ENCODE measurements at places on chromosomes 2 and 18.
A peak's percentile ranks its signal among the peaks of the same experiment; 100 is the strongest.

DNA sequence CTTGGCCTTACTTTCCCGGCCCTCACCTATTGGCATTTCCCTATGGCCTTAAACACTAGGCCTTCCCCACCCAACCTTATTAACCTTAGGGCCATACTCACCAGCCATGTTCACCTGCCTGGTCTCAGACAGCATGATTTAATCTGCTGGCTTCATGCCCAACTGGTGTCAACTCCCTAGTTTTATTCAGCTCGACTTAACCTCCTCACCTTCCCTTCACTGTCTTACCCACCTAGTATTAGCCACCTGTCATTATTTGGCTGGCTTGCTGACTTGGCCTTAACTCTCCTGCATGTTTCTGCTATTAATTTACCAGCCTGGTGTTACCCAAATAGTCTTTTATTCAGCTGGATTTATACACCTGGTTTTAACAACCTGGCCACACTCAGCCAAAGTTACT, 136.0 kb upstream of the ZSWIM2 start:
- no peak for DNase-seq

DNA sequence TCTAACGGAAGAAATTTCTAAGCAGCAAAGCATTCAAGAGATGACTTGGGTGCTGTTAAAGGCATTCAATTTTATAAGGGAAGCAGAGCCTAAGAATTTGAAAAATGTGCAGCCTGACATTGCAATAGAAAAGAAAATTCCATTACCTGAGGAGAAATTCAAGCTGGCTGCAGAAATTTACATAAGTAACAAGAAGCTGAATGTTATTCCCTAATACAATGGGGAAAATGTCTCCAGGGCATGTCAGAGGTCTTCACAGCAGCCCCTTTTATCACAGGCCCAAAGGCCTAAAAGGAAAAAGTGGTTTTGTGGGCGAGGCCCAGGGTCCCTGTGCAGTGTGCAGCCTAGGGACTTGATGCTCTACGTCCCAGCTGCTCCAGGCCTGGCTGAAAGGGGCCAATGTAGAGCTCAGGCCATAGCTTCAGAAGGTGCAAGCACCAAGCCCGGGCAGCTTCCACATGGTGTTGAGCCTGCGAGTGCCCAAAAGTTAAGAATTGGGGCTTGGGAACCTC, 306.7 kb downstream of the RDH14 start:
- no peak for DNase-seq

GRCh38 chr2:1550658-1551316, 137.5 kb downstream of the TPO start:
- DNase-seq = peak; percentile 84

- DNase-seq = peak; percentile 50
Measured at GRCh38 chr2:131156452-131157149, 51.5 kb downstream of the PLEKHB2 start.

DNA sequence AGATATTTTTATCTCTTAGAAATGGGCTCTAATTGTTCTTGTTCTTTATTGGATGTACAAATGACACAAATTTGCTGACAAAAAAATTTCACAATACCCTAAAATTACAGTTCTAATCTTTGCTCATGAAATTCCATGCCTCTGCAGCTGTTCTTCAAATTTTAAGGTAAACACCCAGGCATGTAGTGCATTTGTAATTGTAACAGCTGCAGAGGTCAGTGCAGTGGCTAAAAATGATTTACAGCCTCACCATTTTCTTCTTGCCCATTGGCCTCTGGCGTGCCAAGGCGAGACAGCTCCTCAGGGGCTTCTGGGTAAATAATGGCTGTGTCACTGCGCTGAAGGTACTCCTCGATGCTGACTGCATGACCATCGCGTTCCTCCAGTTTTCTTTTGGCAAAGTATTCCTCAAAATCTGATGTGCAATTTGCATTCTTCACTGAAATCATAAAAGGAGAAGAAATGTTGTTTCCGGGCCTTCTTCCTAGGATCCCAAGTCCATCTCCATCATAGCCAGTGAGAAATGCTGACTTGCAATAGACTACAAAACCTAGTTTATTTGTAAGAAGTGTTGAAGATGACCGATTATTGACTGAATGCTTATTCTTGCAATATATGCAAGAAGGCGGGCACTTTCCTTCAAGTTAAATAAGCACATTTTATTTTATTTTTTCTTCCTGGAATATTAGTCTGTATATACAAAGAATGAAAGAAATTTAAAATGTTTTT, 115.2 kb downstream of the ZEB2 start:
- no peak for DNase-seq

DNA sequence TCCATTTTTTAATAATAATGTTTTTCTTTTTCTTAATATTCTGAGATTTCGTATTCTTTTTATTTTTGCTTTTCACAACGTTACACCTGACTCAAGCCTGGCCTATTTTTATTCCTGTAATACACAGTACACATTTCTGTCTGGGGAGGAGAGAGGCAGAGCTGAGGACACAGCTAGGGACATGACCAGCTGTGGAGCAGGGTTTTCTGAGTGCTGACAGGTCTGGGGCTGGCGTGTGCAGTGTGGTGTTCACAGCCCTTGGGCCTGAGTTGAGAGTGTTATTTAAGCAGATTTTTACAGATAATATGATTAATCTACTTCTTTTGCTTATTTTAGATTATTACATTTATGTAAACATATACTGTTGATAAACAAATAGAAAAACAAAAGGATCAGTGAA, 55.9 kb downstream of the ZAP70 start:
- DNase-seq = no peak

- DNase-seq = no peak
Measured at GRCh38 chr2:18186816-18187613, 308.5 kb downstream of the KCNS3 start.

DNA sequence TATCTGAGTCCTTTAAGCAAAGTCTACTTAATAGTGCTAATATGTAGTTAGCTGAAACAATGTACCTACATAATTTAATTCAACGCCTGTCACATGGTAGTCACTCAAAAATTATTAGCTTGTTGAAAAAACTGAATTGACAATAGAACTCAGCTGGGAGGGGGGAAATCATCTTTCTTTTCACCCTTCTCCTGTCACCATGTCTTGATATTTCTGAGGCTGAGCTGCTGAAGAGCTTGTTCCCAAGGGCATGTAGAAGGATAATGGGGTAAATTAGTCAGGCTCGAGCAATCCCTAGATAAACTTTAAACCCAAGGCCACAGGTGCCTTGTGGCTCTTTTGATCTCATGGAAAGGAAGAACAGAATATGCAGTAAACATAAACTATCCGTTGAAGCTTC, 339.6 kb upstream of the LRATD1 start:
- no peak for DNase-seq

DNA sequence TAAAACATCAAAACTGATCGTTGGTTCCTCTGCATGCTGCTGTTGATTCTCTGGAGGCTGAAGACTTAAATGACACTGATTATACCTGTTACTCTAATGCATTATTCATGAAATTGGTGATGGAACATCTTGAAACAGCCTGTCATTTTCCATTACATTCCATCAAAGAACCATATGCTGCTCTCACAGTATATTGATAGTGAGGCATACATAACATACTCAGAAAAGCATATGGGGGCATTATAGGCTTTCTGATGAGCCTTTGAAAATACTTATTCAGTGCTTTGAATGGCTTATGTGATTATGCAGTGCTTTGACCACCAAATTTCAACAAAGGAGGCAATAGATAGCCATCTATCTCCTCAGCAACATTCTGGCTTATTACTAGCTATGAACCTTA, 392.1 kb downstream of the CDH19 start:
- DNase-seq = no peak

GRCh38 chr2:10658041-10658913, 31.5 kb downstream of the NOL10 start:
- DNase-seq = no peak

- DNase-seq = no peak
Measured at GRCh38 chr2:154433010-154433409, 265.5 kb upstream of the KCNJ3 start.

DNA sequence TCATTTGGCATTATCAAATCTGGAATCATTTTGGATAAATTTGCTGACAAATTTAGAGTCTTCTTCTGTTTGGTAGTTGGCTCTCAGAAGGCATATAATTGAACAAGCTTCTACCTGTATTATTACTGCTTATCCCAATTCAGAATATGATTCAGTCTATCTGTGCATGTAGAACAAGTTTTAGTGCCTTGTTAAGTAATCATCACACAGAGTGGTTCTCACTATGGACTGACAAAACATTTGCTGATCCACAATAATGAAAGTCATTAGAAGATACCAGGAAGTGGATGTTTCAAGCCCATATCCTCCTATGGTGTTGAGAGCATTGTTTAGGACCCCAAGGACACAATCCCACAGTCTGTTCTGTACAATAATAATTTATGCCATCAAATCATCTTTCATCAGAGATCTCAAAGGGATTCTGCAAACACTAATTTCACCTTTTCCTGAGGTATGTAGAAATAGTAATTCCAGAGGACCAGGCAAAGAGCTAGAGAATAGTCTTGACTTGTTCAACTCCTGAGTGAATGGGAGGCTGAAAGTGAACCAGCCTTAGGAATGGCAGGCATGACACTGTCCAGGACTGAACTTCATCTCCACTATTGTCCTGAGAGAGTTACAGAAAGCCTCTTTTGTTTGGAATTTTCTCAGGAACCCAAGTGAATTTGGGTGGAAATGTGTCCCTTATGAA, 29.6 kb upstream of the DSC1 start:
- DNase-seq = no peak

GRCh38 chr2:15691586-15692310, 100.1 kb downstream of the DDX1 start:
- no peak for DNase-seq

DNA sequence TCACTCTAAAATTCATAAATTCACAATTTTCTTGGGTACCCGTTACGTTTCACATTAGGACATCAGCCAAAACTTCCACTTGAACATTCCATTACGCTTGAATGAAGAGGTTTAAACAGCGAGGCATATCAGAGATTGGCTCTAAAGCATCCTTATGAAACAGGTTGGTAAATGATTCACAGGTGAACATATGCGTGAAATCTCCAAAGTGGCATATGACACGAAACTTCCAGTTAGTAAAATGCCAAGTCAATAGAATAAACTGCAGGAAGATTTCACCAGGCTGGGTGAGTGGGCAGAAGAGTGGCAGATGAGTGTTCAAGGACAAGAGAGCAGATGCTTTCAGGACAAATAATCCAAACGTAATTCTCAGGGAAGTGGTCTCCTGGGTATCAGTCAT, 33.9 kb upstream of the GLS start:
- DNase-seq = no peak

DNA sequence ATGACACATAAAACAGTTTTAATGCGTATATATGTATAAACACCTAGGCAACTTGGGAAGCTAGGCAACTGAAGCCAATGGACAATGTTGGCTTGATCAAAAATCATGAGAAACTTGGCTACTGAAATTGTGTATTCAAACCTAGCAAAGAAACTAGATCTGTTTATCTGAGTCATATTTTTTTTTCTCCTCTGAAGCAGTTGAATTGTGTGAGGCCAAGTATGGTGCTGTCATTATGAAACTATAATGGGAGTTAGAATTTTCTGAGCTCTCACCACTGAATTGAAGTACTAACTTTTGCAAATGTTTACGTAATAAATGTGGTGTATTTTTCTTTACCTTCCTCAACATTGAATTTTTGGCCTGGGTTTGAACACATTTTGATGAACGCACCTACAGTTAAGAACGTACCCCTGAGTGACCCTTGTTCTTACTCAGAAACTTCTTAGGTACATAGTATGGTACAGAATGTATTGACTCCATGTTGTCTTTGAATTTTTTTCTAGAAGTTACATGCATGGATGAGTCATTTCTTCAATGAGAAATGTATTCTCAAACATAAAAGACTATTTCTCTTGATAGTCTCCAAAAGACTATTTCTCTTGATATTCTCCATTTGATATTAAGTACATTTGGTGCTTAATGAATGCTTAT, 23.8 kb downstream of the CD28 start:
- peak; percentile 64 for DNase-seq

- no peak for DNase-seq
Measured at GRCh38 chr2:206462240-206462854, 19.0 kb downstream of the ADAM23 start.

DNA sequence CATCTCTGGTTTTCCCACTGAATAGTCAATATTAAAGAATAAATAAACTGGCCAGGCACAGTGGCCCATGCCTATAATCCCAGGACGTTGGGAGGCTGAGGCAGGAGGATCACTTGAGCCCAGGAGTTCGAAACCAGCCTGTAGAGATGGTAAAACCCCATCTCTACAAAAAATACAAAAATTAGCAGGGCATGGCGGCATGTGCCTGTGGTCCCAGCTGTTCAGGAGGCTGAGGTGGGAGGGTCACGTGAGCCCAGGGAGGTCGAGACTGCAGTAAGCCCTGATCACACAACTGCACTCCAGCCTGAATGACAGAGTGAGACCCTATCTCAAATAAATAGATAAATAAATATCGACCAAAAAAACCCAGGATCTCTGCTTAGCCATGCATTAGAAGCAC, 50.2 kb upstream of the BIN1 start:
- DNase-seq = no peak

DNA sequence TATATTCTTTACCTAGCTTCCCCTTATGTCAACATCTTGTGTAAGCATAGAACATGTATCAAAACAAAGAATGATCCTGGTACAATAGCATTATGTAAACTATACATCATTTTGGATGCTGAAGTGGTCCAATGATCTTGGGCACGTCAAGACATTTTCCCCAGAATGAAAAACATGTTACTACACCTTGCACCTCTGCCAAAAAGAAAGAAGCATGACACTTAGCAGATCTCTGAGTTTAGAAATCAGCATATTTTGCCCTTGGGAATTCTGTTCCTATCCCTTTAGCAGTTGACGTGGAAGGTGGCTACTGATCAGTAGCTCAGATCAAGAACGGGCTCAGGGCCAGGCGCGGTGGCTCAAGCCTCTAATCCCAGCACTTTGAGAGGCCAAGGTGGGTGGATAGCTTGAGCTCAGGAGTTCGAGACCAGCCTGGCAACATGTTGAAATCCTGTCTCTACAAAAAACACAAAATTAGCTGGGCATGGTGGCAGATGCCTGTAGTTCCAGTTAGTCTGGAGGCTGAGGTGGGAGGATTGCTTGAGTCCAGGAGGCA, 1.7 kb upstream of the LCLAT1 start:
- DNase-seq = no peak

GRCh38 chr2:219687272-219687671, 59.8 kb downstream of the SLC4A3 start:
- no peak for DNase-seq

GRCh38 chr2:119735565-119735964, 24.2 kb upstream of the PTPN4 start:
- no peak for DNase-seq

- no peak for DNase-seq
Measured at GRCh38 chr2:73851274-73851673, 22.5 kb downstream of the STAMBP start.

DNA sequence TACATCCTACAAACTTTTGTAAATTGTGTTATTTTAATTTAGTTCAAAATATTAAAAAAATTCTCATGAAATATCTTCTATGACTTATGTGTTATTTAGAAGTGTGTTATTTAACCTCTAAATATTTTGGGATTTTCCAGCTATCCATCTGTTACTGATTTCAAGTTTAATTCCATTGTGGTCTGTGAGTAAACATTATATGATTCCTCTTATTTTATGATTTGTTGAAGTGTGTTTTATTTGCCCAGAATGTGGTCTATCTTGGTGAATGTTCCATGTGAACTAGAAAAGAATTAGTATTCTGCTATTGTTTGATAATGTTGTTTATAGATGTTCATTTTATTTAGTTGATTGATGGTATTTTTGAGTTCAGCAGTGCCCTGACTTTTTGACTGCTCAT, 136.0 kb downstream of the ZNF804A start:
- no peak for DNase-seq

GRCh38 chr2:148901142-148901541, 26.1 kb downstream of the KIF5C start:
- DNase-seq = no peak

All from GM13977 (cell line).